ENCODE measurements at places on chromosomes 11 and 22.

DNA sequence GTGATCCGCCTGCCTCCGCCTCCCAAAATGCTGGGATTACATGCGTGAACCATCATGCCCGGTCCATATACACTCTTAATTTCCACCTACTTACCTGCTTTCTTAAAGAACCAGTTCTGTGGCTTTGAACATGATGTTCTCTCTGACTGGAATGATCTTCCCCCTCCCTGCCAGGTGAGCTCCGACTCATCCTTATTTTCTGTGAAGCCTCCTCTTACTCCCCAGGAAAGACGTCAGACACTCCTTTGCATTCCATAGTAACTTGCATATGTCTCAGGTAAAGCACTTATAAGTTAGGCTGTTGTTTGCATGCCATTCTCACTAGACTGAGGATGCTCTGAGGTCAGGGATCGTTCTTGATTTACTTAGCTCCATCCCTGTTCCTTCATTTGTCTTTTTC lies 91.8 kb upstream of the RAB1B start:
- DNase-seq, result no peak

GRCh38 chr22:42294034-42294985 lies 23.9 kb upstream of the TCF20 start:
- no peak for DNase-seq

DNA sequence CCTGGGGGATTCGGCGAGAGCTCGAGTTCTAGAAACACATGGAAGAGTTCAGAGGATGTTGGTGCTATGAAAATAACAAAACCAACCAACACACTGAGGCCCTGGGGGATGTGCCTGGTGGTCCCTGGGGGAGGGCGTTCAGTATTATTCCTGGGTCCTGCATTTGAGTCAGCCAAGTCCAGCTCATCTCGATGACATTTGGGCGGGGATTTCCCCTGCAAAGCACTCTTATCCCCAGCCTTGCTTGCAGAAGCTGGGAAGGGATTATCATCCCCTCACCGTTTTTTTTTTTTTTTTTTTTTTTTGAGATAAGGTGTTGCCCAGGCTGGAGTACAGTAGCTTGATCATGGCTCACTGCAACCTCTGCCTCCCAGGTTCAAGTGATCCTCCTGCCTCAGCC lies 2.1 kb upstream of the SMIM38 start:
- DNase-seq, result no peak

- DNase-seq, result no peak
Measured at GRCh38 chr11:1624621-1625020, 2.7 kb upstream of the KRTAP5-4 start.

DNA sequence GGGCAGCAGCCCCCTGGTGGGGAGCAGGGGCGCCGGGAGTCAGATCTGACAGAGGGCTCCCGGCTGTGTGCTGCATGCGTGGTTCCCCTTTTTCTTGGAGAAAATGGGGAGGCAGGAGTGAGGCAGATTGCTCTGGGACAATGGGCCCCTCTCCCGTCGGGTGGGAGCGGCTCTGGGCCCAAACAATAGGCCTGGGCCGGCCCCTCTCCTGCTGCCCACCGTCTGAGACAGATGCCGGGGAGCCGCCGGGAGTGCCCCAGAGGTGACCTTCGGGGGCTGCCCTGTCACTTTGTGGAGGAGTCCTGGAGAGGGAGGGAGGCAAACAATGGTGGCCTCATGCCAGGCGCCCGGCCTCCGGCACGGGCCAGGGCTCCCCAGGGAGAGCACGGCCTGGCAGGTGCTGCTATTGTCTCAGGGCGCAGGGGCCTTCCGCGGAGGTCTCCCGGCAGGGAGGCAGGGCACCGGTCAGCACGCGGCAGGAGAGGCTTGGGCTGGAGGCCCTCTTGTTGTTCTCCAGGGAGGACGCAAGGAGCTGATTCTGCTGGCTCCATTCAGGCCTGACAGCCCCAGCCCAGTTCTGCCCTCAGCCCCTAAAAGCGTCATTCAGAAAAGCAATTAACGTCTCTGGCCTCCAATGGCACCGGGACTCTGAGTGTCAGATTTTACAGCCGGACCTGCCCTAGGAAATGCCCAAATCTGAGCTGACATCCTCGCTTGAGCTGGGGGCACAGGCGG lies 44.8 kb downstream of the SMIM38 start:
- DNase-seq, result no peak

GRCh38 chr11:68813773-68814172 lies 27.9 kb downstream of the CPT1A start:
- DNase-seq, result no peak

DNA sequence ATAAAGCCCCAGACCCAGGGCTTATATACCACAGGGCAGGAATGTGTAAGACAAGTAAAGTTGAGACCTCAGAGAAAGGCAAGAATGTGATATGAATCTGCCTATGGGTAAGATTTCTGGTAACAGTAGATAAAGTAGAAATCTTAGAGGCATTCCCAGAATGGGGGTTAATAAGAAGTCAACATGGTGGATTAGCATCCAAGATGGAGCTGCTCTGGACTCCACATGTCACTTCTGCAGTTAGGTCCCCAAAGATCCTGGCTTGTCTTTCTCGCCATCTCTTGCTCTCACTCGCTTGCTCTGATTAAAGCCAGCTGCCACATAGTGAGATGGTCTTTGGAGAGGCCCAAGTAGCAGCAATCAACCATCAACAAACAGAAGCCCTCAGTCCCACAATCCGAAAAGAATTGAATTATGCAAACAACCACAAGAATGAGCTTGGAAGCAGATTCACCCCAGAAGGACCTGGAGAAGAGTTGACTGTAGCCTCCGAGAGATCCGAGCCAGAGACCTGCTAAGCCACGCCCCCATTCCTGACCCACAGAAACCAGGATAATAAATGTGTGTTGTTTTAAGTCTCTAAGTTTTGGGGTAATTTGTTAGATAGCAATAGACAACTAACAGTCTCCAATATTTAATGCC lies 5.4 kb upstream of the C11orf86 start:
- DNase-seq, result no peak

DNA sequence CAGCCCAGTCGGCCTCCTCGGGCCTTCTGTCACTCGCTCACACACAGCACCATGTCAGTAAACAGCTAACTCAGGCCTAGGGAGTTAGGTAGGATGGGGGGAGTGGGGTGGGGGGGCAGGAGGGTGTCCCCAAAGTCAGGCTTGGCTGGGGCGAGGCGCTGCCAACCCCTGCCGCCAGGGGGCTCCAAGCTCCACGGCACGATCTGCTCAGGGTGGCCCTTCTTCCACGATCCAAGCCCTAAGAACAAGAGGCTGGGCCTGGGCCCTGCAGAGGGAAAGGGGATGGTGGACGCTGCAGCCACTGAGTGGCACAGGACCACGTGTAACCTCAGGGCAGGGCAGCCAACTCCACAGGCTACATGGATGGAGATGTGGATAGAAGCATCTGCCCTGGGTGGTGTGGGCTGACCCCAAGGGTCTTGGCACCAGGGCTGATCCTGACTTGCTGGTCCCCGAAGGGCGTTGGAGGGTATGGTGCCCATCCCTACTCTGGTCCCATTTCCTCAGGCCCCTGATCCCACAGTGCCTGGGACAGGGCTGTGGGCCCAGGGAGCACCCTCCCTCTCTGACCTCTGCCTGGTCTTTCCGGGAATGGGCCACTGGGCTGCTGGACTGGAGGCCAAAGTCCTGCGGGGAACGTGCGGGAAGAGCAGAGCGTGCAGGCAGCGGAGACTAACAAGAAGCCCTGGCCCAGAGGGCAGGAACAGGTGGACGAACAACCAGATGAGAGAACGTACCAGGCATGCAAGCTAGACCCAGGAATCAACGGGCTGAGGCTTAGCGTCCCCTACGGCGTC lies 29.1 kb upstream of the TXNRD2 start:
- peak; percentile 73 for DNase-seq

DNA sequence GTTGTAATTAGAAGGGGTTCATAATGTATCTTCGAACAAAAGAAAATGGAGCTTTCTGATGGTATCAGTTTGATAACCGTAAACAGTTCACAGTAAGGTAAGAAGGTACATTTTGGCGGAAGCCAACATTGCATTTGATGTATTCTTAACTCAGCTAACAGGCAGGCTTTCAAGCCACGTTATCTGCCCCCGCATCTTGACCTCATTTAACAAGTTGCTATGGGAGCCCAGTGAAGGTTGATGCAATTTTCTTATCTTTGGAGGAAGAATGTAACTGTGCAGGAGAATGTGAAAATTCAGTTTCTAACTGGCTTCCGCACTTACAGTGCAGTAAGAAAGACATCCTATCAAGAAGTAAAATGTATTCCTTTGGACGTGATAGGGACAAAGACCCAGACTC lies 110.6 kb downstream of the ETS1 start:
- DNase-seq, result peak; percentile 88

GRCh38 chr11:66312549-66313320 lies 4.1 kb downstream of the CD248 start:
- peak; percentile 96 for DNase-seq

GRCh38 chr11:88405853-88406252 lies 68.3 kb upstream of the CTSC start:
- no peak for DNase-seq

- no peak for DNase-seq
Measured at GRCh38 chr11:20808328-20808727, 138.9 kb downstream of the NELL1 start.

GRCh38 chr11:126403022-126403581 lies 47.6 kb downstream of the ST3GAL4 start:
- no peak for DNase-seq

DNA sequence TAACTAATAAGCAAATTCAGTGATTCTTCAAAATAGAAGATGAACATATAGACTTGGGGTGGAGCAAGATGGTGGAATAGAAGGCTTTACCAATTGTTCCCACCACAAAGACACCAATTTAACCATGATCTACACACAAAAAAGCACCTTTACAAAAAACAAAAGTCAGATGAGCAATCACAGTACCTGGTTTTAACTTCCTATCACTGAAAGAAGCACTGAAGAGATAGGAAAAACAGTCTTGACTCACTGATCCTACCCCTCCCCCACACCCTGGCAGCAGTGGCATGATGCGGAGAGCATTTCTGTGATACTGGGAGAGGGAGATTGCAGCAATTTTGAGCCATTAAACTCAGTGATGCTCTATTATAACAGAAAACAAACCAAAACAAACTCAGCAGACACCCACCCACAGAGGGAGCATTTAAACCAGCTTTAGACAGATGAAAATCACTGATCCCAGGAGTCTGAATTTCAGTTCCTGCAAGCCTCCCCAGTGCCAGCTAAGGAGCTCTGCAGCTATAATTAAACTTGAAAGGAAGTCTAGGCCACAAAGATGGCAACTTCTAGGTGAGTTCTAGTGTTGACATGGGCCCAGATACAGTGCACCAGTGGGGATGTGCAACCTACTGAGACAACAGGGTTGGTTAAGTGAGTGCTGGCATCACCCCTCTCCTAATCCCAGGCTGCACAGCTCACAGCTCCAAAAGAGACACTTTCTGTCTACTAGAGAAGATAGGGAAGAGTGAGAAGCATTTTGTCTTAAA lies 161.8 kb upstream of the GRIA4 start:
- peak; percentile 45 for DNase-seq

DNA sequence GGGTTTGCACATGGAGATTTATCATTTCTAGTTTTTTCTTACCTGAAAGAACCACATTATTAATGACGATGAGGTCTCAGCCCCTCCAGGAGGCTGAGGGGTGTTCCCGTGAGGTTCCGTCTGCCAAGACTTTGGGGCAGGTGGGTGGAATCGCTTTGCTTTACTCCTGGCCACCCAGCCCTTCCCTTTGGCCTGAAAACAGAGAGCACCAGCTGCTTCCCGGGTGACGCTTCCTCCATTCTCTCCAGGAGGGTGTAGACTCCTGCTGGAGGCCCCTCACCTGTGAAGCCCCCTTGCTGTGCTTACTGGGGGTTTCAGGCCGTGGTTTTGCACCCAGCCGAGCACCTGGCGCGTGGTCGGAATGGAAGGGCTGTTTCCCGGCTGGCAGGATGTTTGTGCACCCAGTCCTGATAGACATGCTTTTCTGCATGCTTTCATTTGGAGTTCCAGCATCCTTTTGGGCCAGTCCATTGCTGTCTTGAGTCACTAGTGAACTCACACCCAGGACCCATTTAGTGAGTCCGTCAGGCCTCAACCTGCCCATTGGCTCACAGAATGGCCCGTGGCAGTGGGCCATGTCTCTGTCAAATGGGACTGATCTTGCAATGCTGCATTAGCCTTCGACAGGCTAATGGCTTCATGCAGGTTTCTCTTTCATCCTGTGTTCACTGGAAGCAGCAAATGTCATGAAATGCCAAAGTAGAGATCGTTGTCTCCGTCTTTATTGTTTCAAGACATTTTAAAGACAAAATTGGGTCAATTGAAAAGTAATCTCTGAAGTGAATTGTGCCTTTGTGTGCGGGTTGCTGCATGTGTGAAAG lies 360.8 kb downstream of the TBC1D22A start:
- DNase-seq, result no peak

- DNase-seq, result no peak
Measured at GRCh38 chr11:129287920-129288319, 87.7 kb upstream of the BARX2 start.

DNA sequence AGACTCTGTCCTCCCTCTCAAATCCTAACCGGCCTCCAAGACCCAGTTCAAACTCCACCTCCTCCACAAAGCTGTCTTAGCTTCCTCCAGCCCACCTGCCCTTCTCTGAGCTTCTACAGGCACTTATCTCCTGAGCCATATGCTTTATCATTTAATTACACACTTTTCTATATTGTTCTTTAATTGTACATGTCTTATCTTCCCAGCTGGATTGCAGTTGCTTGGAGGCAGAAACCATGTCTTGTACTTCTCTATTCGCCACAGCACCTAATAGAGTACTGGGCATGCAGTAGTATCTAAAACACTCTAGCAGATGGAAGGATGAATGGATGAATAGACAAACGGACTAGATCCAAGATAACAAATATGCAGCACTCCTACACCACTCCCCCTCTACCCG lies 11.3 kb downstream of the TRIM29 start:
- no peak for DNase-seq

- DNase-seq, result no peak
Measured at GRCh38 chr11:16805938-16806337, 67.5 kb downstream of the C11orf58 start.

GRCh38 chr22:22600531-22601261 lies 41.6 kb upstream of the PRAME start:
- no peak for DNase-seq

GRCh38 chr11:45021692-45022141 lies 71.0 kb upstream of the TP53I11 start:
- no peak for DNase-seq

GRCh38 chr22:23093051-23093788 lies 22.9 kb downstream of the GNAZ start:
- no peak for DNase-seq

DNA sequence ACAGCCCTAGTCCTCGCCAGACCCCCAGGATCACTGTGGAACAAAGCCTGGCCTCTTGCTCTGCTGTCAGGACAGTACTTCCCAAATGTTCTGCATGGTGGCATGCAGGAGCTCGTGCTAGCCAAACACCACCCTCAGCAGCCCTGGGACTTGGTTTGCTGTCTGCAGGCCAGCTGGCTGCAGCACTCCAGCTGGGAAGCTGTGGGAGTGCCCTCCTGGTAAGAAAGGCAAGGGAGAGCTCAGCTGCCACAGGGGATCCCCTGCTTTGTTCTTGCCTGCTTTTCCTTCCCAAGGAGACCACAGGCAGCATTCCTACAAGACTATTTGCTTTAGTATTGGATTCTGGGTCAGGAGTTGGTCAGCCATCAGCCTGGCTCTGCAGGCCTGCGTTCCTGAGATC lies 27.9 kb downstream of the TCIRG1 start:
- DNase-seq, result no peak

GRCh38 chr11:40323241-40323640 lies 1136.2 kb downstream of the LRRC4C start:
- no peak for DNase-seq
